ENCODE measurements at places on chromosomes 1 and 21. TPM values are rescaled to one million over a fixed set of nuclear protein-coding genes. Genes with fewer than 3 reads are reported as not detected.

Gene CFAP141
- not detected for total RNA-seq

Gene KIF21B
- 5.6 TPM for total RNA-seq

Gene MROH9
- total RNA-seq = not detected

Gene CRP
- not detected for total RNA-seq

Gene AUNIP
- total RNA-seq = 2.4 TPM

Gene OLFM3
- total RNA-seq = not detected

Gene ANGPTL7
- total RNA-seq = not detected

Gene CORT
- total RNA-seq = 0.26 TPM

Gene OR2L2
- total RNA-seq = not detected

Gene DPT
- total RNA-seq = not detected

Gene SLC30A10
- under 0.01 TPM for total RNA-seq

Gene OR10K1
- not detected for total RNA-seq

Measured in bronchial epithelial cell (primary cell).